Fibroblast of the aortic adventitia (primary cell): ENCODE measurements at places on chromosomes 16 and 17. TPM values are rescaled to one million over a fixed set of nuclear protein-coding genes. Genes with fewer than 3 reads are reported as not detected.

The ABCA3 gene
- 1.8 and 2.4 TPM in 2 replicates for total RNA-seq

The CDK5R1 gene
- 0.49 and 1.4 TPM in 2 replicates for total RNA-seq

The NEK8 gene
- 4.9 and 6.8 TPM in 2 replicates for total RNA-seq

The SETD6 gene
- total RNA-seq: 11.7 and 19.9 TPM in 2 replicates

The MARCHF10 gene
- total RNA-seq: 0.09 TPM in 1 of 2 replicates, not detected in the other

The MT1H gene
- not detected in 2 replicates for total RNA-seq

The DPEP3 gene
- total RNA-seq: not detected in 2 replicates
